ENCODE measurements at places on chromosomes 3 and 15.

DNA sequence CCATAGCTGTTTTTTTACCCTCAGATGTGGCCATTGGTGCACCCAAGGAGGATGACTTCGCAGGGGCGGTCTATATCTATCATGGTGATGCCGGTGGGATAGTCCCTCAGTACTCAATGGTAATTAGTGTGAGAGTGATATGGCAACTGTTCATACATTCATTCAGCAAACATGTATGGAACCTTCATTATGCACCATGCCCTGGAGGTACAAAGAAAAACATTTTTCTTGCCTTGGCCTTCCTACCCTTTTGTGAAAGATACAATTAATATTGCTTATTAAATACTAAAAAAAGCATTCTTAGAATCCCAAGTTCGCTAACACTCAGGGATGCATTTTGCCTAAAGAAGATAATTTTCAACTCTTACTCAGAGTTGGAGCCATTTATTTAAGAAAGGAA lies 342.4 kb upstream of the CTDSPL start:
- no peak for DNase-seq

DNA sequence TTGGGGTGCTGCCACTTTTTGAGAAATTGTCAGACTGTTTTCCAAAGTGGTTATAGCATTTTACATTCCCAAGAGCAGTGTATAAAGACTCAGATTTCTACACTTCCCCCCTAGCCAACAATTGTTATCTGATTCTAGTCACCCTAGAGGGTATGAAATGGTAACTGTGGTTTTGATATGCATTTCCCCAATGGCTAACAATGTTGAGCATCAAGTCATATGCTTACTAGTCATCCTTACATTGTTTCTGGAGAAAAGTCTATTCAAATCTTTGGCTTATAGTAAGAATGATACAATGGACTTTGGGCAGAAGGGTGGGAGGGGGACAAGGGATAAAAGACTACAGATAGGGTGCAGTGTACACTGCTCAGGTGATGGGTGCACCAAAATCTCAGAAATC lies 73.3 kb downstream of the CSNK1G1 start:
- no peak for DNase-seq

DNA sequence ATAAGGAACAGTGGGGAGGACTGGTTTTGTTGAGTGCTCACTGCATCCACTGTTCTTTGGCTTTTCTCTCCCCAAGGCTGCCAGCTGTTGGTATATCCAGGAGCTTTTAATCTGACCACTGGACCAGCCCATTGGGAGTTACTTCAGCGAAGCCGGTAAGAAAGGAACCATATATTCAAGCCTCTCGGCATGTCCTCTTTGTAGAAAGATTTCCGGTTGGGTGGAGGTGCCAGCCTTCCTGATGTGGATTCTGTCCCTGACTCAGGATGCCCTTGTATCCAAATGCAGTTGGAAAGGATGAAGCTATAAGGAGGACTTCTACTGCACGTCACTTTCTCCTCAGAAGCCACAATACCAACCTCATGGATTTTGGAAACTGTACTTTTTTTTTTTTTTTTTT lies 14.2 kb downstream of the NIT2 start:
- no peak for DNase-seq

DNA sequence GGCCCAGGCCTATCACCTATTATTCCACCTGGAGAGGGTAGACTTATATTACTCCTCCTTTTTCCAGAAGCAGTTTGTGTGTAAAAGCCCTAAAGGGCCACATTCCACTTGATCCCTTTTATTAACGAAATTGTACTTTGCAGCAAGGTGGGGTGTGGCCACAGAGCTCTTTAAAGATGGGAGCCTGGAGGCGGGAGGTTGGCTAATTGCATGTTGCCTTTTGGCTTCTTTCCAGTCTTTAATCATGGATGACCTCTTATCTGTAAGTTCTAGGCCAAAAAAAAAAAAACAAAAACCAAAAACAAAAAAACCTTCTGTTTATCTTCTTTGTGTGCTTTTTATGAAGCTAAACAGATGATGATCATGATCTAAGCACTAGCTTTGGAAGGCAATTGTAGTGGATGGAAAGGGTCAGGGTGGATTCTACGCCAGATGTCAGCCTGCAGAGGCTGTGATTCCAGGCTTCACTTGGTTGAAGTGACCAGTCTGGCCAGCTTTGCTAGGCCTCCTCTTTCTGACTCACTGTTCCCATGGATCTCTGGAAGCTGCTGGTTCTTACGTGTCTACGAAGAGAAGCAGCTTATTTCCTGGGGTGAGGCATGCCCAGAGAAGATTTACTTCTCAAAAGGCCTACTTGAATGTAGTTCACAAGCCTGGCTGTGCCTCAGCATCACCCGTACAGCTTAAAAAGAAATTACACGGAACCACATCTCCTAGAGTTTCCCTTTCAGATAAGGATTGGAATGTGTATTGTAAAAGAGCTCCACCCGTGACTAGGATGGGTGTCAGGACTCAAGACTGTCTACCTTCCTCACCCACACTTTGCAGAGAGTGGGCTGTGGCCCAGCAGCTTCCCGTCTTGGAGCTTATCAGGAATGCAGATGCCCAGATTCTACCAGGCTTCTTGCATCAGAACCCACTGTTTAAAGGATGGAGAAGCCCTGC lies 330.9 kb upstream of the C2CD4B start:
- no peak for DNase-seq

GRCh38 chr3:84621823-84622222 lies 337.0 kb upstream of the CADM2 start:
- DNase-seq, result no peak

DNA sequence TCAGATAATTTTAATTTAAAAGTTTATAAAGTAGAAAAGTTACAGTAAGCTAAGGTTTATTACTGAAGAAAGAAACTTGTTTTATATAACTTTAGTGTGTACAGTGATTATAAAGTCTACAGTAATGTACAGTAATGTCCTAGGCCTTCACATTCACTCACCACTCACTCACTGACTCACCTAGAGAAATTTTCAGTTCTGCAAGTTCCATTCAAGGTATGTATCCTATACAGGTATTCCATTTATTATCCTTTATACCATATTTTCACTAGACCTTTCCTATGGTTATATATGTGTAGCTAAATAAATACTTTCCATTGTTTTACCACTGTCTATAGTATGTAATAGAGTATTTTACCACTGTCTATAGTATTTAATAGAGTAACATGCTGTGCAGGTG lies 33.2 kb upstream of the MME start:
- DNase-seq, result no peak

DNA sequence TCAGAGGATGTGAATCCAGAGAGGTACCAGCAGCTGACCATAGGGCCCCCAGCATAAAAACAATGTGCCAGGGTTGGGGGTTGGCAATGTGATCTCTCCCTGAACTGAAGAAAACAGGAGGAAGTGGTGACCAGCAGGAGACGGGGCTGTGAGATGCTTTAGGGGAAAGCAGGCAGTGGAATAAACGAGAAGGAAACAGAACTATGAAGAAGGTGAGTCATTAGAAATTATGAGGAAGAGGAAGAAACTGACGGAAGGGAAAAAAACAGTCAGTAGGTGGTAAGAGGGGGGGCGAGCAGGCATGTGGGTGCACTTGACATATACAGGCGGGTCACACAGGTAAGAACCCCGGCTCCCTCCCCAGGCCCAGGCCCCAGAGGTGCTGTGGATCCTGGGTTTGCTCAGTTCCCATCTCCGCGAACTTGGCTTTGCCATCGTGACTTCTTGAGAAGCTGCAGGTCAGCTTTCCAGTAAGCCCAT lies 42.2 kb upstream of the B3GNT5 start:
- no peak for DNase-seq

- no peak for DNase-seq
Measured at GRCh38 chr15:35194296-35194695, 109.2 kb upstream of the NANOGP8 start.

GRCh38 chr3:10702961-10703740 lies 112.9 kb upstream of the SLC6A11 start:
- DNase-seq, result no peak

DNA sequence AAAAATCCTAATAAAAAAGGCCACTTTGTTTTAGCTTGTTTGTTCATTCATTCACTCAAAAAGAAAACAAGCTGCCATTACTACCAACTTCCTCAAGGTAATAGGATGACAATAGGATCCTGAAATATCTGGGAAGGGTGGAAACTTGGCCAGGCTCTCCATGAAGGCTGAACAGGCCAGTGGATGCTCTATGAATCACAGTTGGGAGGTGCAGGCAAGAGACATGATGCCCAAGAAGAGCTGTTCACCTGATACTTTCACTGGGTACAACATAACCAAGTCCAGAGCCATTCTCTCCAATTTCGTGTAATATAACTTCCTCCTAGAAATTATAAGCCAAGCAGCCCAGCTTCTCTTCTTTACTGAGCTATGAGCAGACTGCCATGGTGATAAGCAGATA lies 37.3 kb downstream of the NMNAT3 start:
- no peak for DNase-seq

DNA sequence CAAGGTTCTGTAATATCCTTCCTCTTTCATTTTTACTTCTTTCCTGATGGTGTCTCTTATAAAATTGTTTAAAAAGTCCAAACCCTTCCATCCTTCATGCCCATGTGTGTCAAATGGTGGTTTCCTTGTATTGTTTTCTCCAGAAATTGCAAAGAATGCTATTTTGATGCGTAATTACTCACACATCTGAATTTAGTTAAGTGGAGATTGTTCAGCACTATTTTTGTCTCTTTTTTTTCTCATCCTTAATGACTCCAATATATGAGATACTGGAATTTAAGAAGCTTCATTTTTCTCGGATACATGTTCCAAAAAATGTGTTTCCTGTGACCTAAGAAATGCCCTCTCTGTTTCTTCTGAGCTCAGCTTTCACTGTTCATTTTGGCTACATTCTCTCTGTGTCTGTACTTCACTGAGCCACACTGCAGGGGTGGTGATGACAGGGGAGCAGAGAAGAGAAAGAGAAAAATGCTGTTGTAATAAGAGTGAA lies 799.8 kb downstream of the DIPK2A start:
- DNase-seq, result no peak

GRCh38 chr15:99090011-99090699 lies 14.7 kb upstream of the SYNM start:
- DNase-seq, result no peak

DNA sequence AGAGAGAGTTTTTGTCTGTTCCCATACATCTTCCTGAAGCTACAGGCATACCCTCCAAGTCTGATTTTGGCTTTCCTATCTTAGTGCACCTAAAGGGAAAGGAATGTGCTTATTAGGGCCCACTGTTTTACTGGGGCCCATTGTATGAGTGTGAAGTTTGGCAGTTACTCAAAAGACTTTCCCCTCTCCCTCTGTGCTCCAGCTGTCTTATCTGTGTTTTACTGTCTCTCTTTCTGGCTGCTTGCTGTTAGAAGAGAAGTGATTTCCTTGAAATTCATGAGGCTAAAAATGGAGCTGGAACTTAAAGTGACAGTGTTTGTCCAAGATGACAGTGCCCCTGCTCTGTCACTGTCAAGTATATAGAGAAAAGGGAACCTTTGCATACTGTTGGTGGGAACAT lies 436.2 kb downstream of the OCA2 start:
- DNase-seq, result no peak

DNA sequence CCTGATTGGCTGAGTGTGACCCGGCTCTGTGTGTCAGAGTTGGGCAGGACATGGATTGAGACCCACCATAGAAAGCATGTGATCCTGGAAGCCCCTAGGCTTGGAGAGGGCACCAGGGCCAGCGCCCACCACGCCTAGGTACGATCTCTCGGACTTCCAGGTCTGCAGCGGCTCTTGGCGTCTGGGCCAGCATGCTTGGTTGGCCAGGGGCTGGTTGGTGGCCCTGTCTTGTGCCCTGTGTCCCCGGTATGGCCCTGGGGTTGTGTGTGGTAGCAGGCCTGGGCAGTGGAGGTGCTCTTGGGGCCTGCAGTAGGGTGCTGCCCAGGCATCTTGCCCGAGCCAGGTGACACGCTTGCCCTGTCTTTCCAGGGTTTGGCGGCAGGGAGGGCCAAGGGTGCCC lies 210.6 kb downstream of the UBE3A start:
- no peak for DNase-seq

- DNase-seq, result no peak
Measured at GRCh38 chr3:139728414-139728813, 50.6 kb upstream of the NMNAT3 start.

DNA sequence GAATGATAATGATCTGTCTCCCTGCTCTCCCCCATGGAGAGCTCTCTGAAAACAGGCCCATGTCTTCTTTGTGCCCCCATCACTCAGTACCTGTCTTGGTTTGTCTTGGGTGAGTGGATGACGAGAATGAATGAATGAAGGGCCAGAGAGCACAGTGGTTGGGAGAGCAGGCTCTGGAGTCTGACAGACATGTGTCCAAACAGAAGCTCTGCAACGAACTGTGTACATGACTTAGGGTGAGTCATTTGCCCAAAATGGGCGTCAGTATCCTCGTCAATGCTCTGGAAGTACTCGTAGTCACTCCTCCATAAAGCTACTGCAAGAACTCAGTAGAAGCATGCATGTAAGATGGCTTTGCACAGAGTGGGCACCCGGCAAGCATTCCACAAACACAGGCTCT lies 170.2 kb upstream of the TLE3 start:
- no peak for DNase-seq

DNA sequence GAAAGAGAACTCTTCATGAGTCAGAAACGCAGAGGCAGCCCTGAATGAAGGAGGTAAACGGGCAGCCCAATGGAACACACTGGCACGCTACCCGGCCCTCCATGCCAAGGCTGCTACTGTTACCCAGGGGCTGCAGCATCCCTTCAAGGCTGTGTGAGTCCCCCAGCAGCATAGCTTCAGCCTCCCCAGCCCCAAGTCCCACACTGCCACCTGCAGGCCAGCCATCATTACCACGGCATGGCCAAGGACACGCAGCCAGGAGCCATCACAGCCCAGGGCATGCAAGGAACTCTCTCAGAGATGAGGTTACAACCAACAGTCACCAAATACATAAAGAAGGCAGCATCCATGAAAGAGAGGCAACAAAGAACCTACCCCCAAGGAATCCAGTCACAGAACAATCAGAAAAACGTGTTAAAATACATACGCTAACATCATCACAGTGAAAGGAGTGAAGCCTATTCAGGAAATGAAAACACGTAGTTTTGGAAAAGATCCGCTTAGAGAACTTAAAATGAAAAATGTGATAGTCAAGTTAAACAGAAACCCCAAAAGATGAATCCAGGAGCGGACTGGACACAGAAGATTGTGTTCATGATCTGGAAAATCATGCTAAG lies 22.4 kb downstream of the PLA2G4F start:
- DNase-seq, result peak; percentile 15

DNA sequence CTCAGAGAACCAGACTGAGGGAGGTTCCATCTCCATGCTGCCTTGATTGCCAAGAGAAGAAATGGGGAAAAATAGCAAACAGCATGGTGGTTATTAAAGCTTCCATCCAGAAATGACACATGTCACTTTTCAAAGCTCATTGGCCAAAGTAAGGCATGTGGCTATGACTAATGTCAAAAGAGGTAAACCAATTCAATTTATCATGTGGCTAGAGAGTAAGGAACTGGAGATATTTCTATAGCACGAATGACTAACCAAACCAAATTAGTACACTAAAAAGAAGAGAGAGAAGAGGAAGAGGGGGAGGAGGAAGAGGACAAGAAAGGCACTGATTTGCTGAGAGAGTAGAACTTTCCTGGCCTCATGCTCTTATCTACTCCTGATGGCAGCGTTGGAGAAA lies 115.2 kb upstream of the SLC6A11 start:
- DNase-seq, result no peak
